ENCODE measurements at places on chromosomes 4 and X.

- no peak for DNase-seq
Observed at GRCh38 chr4:6278801-6279197, 9.1 kb downstream of the WFS1 start.

DNA sequence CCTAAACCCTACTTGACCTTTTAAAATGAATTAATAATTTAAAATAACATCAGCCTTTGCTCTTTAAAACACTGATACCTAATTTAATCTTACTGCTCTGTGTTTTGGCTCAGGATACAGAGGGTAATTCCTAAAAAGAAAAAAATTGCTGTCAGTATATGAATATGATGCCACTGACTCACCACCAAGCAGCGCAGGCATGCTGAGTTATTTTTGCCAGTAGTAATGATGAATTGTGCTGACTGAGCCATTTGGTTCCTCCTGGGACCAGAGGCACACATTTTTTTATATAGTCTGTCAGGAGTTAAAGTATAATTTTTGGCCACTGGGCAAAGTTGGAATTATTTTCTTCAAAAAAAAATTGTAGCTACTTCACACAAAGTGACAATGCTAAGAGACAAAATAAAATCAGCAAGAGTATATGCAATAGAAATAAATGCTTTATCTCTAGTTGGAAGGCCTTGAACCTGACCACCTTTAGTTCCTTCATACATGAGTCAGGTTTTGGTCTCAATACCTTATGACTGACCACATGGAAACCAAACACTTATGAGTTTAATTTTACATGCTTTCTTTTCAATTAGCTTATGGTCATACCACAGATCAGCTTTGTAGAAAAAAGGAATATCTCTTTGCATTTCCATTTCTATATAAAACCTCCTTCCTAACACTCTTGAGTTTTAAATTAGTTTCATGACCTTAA is 115.1 kb downstream of the PPP3CA start:
- DNase-seq, result peak; percentile 19

DNA sequence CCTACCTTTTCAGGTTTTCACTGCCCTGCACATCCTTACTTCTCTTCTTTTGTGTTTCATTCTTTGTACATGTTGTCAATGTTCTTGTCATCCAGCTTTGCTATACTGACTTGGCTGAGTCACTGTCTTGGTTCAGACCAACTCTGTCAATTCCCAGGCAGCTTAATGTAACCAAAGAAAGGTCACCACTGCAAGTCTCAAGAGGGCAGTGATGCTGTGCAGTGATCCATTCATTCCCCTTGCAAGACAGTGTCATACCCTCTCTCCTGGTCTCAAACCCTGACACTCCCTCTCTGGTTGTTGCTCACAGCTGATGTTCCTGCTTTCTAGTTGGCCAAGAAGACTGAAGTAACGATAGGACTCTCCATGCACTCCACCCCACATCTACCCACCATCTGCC is 17.5 kb downstream of the RAB39B start:
- DNase-seq, result no peak

DNA sequence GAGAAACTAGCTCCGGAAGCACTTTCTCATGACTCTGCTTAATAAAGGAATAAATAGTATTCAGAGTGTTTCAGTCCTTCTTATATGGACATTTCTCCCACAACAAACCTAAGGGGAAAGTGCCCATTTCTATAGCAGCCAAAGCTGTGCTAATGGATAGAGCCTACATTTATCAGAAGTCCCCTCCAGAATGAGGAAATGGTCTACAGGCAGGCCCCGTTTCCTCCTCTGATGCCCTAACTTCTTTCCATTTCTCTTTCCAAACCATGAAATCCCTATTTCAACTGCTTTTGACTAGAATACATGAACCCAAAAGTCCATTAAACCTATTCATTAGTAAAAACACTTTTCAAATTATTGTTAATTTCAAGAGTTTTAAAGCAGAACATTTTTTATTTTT is 4.5 kb downstream of the ACSL1 start:
- no peak for DNase-seq

DNA sequence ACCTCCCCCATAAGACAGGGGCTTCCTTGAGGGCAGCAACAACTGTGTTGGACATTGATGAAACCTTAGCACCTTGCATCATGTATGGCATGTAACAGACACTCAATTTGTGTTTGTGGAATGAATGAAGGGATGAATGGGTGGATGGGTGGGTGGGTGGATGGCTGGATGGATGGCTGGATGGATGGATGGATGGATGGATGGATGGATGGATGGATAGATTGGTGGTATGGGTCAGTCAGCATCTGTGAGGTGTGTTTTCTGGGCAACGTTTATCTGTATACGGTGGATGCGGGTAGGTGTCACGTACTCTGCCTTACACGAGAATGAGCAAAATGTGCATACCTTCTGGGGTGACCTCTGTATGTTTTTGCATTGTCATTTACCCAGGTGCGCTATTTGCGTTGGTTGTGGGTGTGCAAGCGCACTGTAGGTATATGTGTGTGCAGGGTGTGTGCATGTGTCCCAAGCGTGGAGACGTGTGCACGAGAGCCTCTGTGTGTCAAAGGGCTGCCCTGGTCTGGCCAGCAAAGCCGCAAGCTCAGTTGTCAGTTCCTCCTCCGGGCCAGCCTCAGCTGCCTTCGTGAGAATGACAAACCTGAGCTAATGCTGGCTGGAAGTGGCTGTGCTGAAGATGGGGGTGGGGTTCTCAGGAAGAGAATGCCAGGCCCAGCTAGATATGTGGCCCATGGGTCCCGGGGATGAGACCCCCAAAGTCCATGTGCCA is 26.5 kb downstream of the ELF4 start:
- DNase-seq, result no peak

GRCh38 chr4:22190855-22191254 is 242.3 kb upstream of the KCNIP4 start:
- no peak for DNase-seq

DNA sequence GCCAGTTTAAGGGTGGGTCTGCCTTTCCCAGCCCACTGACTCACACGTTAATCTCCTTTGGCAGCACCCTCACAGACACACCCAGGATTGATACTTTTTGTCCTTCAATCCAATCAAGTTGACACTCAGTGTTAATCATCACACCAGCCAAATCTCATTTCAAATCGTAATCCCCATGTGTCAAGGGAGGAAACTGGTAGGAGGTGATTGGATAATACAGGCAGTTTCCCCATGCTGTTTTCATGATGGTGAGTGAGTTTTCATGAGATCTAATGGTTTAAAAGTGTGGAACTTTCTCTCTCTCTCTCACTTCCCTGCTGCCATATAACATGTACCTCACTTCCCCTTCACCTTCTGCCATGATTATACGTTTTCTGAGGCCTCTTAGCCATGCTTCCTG is 647.2 kb upstream of the FRG1 start:
- no peak for DNase-seq

DNA sequence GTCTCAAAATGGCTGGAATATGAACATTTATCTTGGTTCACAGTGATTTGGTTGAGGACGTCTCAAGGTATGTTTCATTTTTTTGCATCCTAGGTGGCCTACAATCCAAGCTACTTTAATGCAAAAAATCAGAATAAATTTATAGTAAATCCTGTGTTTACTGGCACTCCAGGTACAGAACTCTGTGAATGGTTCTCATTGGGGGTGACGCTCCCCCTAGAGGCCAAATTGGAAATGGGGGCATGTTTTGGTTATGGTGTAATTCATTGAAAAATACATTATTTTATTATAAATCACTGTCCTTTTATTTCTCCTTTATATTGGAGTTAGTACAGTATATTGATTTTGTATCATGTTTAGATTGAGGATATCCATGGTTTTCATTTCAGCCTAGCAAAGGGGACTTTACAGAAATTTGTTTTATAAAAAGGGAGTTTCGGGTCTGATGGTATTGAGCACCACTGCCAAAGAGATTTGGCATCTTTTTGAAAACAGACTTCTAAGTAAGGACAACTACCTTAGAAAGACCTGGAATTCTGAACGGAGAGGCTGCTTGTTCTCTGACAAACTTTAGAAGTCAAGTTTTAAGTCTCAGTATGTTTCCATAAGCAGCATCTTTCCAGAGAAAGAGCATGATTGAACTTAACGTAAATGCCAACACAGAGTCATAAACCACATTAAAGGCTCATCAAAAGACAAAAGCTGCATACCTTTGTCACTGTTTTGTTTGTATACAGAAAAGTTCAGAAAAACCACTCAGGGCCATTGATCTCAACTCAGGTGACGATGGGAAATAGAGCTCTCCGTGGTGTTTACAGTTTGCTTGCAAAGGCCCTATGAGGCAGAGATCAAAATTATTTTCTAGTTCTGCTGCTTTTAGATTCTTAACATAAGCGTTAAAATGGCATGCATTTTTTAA is 19.4 kb downstream of the MTM1 start:
- no peak for DNase-seq

DNA sequence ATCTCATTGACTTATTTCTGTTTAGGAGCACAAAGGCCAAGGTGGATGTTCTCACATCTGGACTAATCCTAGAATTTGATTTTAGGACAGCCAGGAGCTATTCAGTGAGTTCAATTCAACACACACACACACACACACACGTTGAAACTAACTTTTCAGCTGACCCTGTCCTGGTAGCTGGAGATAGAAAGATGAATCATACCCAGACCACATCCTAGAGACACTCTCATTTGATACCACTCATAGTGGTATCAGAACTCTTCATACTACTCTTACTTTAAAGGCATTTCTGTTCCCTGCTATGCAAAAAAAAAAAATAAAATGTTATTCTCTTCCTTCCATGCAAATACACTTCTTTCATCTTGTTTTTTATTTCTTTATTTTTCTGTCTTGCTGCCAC is 36.7 kb downstream of the KLF8 start:
- DNase-seq, result no peak

GRCh38 chrX:133640161-133641015 is 225.1 kb upstream of the GPC4 start:
- no peak for DNase-seq

DNA sequence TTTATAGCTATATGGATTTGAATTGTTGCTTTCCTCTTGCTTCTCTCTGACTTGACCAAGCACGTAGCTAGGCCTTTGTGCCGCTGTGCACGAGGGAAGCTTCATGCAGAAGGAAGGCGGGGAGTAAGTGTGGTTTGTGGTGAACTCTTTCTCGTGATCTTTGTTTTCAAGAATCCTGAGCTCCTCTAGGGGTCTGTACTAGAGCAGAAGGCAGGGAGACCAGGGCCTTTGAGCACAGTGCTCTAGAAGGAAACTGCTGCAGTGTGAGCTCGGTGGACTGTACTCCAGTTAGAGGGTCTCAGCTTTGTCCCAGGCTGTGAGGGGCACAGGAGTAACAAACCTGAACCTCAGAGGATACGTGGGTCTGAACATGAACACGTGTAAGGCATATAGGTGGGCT is 49.0 kb downstream of the AGA start:
- DNase-seq, result no peak

GRCh38 chr4:155941820-155942219 is 11.8 kb downstream of the CTSO start:
- DNase-seq, result no peak

DNA sequence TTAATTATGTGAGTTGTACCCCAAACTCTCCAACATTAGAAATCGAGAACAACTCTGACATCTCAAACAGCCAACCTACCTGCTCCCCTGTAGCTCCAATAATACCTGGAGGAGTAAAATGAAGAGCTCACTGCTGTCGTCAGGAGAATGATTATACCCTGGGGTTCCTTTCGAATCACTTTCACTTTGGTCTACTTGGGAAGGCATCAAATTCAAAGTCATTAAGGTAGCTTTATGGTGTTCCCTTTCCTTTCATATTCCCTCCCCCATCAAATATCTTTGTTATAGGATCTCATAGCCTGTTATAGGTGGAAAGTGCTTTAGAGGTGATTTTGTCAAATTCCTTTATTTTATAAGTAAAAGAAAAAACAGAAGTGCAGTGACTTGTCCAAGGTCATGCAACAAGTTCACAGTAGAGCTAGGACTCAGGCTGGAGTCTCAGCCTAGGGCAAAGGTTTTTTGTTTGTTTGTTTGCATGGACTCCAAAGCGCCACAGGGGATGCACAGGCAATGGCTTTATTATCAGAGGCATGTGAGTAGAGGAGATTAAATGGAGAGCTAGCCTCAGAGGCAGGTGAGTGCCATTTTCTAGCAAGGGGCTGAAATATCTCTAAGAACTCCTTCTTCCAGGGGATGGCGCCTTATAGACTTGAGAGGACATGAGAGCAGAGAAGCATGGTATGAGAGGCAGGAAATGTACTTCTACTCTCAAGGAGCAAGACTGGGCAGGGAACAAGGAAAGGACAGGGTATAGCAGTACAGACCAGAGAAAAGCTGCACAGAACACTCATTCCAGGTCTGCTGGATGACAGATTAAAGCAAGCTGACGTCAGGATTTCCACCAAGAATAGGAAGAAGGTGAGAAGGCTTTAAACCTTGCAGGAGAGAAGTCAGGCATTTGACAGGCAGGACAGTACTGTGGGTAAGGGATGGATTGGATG is 262.1 kb upstream of the GPC4 start:
- no peak for DNase-seq

DNA sequence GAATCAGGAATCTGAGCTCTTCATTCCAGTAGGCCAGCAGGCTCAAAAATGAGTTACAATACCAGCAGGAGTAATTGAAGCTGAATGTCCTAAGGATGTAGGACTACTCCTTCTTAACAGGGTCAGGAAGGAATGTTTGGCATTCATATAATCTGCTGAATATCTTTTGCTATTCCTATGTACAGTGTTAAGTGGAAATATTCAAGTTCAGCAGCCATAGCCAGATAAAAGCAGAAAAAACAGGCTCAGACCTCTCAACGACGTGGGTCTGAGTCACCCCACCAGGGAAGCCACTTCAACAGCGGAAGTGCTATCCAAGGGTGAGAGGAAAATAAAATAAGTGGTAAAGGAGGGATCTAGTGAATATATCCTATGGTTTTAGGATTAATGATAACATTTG is 577.0 kb downstream of the SPOCK3 start:
- no peak for DNase-seq

- DNase-seq, result no peak
Observed at GRCh38 chr4:41452484-41453225, 85.3 kb upstream of the LIMCH1 start.

- no peak for DNase-seq
Observed at GRCh38 chr4:171239196-171239595, 574.0 kb upstream of the GALNTL6 start.

DNA sequence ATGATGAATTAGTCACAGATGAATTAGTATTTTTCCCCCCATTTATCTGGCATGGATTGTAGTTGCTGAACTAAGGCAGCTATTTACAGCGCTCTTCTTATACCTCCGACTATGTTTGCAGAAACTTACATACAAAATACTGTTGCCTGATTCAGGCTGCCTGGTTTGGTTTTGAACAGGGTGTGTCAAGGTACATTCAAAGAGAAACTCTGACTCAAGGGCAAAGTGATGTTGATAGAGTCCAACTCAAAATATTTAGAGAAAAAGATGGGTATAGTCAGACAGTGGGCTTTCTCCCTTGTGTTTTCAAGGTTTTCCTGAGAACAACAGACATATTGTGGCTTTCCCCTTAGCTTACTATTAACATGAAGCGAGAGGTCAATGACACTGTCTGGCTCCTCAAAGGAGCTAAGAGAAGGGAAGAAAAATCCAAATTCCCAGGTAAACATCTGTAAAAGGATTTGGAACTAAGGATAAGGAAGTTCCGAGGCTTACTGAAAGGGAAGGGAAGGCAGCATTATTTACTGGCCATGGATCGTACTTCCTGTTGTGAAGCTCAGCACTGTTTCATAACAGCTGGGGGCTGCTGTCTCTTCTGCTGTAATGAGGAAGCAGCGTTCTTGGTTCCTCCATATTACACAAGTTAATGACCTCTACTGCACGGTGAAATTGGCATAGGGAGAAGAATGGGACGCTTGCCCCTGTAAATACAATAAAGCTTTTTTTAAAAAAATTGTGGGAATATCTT is 30.9 kb downstream of the FAM9C start:
- DNase-seq, result no peak
